ENCODE measurements at places on chromosomes 1 and 21.

DNA sequence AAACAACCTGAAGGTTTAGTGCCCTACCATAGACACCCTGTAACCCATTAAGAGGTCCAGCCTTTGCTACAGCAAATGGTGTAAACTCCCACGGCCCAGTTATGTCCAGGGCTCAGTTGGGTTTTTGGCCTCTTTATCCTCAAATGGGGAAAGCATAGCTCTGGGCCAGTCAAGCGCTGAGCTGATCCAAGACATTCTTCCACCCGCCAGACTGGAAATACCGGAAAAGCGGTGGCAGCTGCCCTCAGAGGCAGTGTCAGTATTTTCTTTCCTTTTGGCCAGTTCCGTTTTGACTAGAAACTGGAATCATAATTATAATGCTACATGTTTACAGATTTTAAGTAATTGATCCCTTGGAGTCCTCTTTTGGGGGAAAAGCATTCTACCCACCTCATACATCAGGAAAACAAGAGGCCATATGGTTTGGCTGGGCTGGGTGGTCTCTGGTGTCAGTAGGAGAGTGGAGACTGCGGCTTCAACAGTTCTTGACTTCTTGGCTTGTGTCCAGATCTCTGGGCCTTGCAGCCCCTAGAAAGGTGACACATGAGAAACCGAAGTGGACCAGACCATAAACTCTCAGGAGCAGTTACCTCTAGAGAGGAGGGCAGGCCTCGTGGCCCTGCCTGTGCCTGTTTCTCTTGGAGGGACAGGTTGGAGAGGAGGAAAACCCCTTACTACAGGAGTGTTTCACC, 30.2 kb upstream of the CLDN14 start:
- no peak for DNase-seq

DNA sequence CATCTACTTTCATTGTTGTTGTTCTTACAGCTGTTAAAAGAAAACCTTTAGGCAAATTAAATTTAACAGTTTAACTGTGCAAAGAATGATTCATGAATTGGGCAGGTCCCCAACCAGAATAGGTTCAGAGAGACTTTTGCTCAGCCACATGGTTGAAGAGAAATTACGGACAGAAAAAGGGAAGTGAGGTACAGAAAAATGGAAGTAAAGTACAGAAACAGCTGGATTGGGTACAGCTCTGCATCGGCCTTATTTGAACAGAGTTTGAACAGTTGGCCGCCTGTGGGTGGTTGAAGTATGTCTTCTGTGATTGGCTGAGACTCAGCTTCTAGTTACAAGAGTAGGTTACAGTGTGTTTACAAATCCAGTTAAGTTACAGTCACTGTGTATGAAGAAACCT, 210.1 kb downstream of the FGGY start:
- peak; percentile 68 for DNase-seq

GRCh38 chr21:19935467-19935866, 1062.7 kb upstream of the NCAM2 start:
- no peak for DNase-seq

GRCh38 chr1:180231936-180232335, 1.9 kb downstream of the LHX4 start:
- DNase-seq: no peak

- no peak for DNase-seq
Measured at GRCh38 chr1:156155756-156156510, 2.5 kb downstream of the SEMA4A start.

- peak; percentile 80 for DNase-seq
Measured at GRCh38 chr1:17878837-17879236, 123.7 kb downstream of the ACTL8 start.

DNA sequence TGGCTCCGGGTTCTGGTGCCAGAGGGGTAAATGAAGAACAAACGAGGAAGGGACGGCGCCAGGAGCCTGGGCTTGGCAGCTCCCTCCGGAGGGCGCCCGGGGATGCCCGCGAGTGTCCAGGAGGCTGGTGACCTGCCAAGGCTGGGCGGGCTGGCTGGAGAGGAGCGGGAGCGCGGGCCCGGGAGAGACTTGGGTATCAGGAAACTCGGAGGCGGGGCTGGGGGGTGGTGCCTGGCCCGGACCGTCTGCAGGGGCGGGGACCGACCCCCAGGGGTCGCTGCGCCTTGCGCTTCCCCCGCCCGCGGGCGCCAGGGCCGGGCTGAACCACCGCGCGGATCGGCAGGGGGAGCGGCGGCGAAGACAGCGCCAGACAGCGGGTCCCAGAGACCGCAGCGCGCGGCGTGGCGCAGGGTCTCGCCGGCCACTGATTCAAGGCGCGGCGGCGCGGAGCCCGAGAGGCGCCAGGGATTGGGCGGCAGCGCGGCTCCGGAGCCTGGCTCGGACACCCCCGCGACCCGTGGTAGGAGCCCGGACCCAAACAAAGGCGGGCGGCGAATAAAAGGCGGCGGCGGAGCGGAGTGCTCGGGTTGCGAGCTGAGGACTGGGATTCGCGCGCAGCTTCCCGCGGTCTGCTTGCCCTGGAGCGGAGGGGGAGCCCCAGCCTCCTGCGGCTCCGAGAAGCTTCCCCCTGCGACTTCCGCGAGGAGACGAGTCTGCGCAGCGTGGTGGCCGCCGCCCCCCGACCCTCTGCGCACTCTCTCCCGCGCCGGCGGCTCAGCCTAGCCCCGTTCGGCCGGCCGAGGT, at the start of gene DISP3:
TSS of gene DISP3 (plus strand) at position 585 of the 804 bp plus-strand sequence. CDS start 21,838 bp downstream, outside the sequence.
- peak; percentile 25 for DNase-seq

DNA sequence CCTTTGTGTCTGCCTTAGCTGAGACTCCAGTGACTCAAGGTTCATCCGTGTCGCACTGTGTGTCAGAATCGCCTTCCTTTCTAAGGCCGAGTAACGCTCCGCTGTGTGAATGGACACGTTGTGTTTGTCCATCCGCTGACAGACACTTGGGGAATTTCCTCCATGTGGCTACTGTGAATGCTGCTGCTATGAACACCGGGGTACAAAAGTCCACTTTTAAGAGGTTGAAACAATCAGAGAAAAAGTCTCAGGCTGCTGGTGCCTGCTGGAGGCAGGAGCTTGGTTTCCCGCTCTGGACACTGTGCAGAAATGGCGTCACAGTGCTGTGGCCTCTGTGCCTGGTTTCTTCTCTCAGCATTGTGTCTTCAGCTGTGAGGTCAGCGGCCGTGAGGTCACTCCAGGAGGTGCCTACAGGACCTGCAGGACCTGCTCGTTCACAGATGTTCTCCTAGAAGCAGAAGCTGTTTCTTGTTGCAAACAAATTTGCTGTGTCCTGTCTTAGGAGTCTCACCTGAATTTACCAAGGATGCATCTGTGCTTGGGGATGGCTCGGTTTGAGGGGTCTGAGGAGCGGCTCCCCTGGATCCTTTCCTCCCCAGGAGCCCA, 34.2 kb downstream of the KRTAP10-1 start:
- no peak for DNase-seq

- DNase-seq: no peak
Measured at GRCh38 chr1:84152649-84153056, 8.6 kb downstream of the PRKACB start.

- DNase-seq: no peak
Measured at GRCh38 chr1:116257836-116258235, 115.2 kb upstream of the ATP1A1 start.

DNA sequence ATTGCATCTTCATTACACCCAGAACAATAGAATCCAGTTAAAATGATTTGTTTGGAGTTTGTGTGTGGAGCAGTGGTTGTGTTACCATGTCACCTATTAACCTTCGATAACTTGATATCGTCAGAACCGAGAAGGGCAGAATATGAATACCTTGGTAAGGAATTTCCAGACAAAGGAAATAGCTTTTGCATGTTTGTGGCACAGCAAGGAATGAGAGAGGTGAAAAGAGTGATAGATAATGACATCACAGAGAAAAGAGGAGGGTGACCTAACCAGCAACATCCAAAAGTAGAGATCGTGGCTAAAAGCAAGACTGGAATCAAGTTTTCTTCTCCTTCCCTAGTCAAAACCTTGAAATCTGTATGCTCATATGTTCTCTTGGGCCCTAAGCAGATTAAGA, 244.6 kb upstream of the NEGR1 start:
- peak; percentile 40 for DNase-seq

DNA sequence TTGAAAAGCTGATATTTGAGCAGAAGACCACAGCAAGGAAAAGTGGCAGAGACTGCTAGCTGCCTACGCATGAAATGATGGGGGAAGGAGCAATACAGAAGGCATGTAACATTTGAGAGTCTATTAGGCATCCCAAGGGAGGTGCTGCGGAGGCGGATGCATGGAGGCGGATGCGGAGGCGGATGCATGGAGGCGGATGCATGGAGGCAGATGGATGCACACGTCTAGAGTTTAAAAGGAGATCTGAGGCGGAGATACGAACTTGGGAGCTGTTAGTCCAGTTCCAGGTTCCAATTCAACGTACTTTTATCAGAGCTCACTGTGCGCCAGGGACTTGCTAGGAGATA, 744 bp upstream of the DDX20 start:
- peak; percentile 66 for DNase-seq

DNA sequence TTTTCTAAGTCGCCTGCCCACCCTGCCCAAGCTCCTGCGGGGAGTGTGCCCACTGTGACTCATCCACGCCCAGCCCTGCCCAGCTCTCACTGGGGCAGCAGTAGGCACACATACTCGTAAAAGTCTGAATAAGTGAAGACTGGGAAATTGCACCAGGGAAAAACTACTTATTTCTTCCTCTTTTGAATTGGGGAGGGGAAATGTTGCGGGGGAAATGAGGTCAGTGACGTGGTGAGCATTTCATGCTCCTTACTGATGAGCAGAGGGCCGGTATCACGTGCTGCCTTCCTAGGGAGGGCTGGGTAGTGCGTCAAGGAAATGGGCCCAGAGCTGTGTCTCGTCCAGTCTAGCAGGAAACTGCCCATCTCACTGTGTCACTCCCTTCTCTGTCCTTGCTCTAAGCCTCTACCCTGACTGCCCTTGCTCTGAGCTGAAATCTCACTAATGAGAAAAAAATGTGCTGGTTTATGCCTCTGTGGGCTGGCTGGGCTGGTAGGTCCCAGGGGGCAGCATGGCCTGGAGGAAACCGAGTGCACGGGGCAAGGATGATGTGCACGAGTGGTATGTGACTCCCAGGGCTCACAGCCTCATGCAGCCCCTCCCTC, 13.5 kb upstream of the TNFRSF1B start:
- peak; percentile 70 for DNase-seq

GRCh38 chr1:9561429-9561828, 22.2 kb downstream of the SLC25A33 start:
- DNase-seq: peak; percentile 95

GRCh38 chr1:37575692-37576091, 19.0 kb downstream of the DNALI1 start:
- peak; percentile 15 for DNase-seq

- no peak for DNase-seq
Measured at GRCh38 chr21:43956670-43957035, 55.5 kb upstream of the TRAPPC10 start.

- peak; percentile 89 for DNase-seq
Measured at GRCh38 chr1:42420911-42421585, 34.8 kb downstream of the ZMYND12 start.

DNA sequence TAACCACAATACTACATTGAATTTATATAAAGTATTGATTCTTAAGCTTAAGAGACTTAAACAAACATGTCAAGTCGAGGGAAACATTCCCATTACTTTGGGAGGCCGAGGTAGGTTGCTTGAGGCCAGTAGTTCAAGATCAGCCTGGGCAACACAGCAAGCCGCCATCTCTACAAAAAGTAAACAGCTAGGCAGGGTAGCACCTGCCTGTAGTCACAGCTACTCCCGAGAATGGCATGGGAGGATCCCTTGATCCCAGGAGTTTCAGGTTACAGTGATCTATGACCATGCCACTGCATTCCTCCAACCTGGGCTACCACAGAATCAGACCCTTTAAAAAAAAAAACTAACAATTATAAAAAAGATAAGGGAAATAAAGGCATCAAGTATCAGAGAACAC, 50.4 kb downstream of the EIF4G3 start:
- no peak for DNase-seq

- no peak for DNase-seq
Measured at GRCh38 chr1:158681606-158682005, 4.9 kb downstream of the SPTA1 start.

- DNase-seq: no peak
Measured at GRCh38 chr1:1170215-1171091, 3.2 kb upstream of the TTLL10 start.

GRCh38 chr1:6313393-6314200, 52.7 kb upstream of the GPR153 start:
- no peak for DNase-seq

GRCh38 chr1:4379451-4380175, 274.8 kb upstream of the AJAP1 start:
- DNase-seq: no peak

GRCh38 chr1:50132347-50132894, 23.7 kb downstream of the ELAVL4 start:
- no peak for DNase-seq

DNA sequence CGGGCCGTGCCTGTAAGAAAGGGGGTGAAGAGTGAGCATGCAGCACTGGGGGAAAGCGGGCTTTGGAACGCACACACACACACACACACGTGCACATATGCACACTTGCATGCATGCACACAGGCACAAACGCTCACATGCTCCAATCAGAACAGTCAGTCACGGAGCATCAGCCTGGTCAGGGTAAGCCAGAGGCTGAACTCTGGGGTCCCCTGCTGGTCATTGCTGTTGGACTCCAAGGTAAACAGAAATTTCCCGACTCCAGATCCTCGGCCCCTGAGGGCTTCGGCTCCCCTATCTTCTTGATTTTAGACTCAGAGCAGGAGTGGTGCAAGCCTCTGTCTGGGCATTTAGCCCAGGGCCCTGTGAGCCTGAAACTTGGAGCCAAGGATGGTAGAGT, 54.2 kb downstream of the SYT2 start:
- no peak for DNase-seq

DNA sequence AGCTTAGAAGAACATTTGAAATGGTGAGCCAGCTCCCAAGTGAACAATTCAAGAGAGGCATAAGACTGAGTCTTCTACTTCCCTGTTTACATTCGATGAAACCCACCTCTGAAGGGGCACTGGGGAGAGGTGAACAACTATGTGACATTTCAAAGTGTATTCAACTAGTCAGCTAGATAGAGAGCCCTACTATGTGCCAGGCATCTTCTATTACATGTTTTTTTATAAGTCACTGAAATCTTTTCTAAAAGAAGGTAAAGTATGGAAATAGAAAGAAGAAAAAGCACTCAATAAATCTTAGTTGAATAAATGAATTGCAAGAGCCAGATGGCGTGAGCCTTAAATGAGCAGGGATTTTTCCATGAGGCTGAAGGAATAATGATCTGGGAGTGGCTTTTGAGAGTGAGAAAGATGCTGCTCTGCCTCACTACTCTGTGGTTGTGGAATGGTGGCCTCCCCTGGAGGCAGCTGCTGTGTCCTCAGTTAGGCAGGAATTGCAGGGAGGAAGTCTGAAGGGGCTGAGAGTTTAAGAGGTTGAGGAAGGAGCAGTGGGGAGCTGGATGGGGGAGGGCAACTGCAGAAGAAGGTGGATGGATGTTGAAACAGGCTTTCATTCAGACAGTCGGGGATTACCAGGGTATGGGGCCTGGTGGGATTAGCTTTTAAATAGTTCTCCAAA, 10.4 kb upstream of the PTPRF start:
- DNase-seq: no peak

GRCh38 chr1:200857804-200858203, 15.0 kb upstream of the GPR25 start:
- no peak for DNase-seq

Measured in fibroblast of the aortic adventitia (primary cell).